Activated CD8-positive, alpha-beta memory T cell treated with anti-CD3 and anti-CD28 coated beads for 4 hours (primary cell): ENCODE measurements at places on chromosomes 12 and 14.

DNA sequence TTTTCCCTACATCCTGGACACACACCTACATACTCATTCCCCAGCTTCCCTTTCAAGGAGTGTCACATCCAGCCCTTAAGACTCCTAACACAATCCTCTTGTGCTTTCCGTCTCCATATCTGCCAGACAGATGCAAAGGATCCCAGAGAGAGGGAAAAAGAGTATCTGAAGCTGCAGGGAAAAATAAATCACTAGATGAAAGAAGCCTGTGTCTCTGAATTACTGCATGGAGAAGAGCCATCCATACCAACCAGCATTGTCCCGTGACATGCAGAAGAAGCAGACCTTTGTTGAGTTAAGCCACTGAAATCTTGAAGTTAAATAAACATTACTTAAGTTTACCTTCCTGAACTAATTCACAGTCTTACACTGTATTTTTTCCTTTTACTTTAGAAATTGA is 54.6 kb downstream of the GTF2A1 start:
- DNase-seq: no peak

DNA sequence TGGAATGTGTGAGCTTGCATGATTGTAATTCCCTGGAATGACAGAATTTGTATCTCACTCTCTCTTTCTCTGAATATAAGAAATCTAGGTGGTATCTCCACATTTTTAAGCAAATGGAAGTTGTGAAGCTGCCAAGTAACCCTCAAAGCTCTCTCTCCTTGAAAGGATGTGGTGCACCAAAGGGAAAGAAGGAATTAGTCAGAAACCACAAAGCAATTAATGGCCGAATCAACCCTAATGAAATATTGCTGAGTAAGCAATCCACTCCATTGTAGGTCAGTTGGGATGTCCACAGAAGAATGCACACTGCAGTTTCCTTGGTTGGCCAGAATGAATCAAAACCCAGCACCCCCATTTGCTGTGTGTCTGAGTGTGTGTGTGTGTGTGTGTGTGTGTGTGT is 153.5 kb downstream of the KCNA5 start:
- DNase-seq: no peak

GRCh38 chr12:70876952-70877351 is 43.6 kb downstream of the PTPRR start:
- no peak for DNase-seq

DNA sequence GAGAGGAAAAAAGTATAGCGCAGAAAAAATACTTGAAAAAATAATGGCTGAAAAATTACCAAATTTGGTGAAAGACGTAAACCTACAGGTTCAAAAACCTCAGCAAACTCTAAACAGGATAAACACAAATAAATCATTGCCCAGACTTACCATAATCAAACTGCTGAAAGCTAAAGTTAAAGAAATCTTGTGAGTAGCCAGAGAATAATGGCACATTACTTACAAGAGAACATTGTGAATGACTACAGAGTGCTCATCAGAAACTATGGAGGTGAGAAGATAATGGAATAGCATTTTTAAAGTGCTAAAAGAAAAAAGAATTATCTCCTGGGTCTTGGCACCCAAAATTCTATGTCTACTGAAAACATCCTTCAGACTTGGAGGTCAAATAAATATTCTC is 36.0 kb downstream of the ATF1 start:
- DNase-seq: no peak

GRCh38 chr12:66195242-66195641 is 6.2 kb downstream of the IRAK3 start:
- DNase-seq: no peak

DNA sequence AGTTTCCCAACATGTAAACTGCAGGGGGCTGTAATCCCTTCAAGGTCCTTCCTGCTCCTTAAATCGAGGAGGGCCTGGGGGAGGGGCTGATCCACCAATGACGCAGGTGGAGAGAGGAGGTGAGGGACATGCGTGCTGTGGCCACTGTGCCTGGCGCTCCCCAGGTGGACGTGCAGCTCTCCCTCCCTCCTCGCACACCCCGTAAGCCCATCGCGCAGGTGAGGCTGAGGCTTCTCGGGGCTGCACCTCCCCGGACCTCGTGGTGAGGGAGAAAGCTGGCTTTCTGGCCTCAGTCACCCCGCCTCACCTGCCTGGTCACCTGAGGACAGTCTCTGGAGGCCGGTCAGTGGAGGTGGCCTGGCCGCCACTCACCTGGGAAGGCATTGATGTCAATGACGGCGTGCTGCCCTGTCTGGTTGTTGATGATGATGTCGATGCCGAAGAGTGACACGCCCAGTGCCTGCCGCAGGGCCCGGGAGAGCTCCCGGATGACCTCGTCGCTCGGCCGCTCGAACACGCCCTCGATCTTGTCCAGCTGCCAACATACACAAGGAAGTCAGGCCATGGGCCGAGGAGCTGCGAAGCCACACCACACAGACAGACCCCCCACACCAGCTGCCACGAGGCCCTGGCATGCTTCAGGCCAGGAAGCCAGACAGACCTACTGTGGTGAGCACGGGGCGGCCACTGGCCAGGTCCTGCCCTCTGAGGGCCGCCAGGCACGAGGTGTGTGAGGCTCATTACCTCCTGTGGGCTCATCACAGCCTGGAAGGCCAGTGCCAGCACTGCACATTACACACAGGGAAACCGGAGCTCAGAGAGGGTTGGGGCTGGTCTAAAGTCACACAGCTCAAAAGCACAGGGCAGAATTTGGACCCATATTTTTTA is 23.3 kb downstream of the CHGA start:
- no peak for DNase-seq

- DNase-seq: no peak
These were observed 80.6 kb upstream of the STRN3 start for GRCh38 chr14:31106768-31107167.

- no peak for DNase-seq
These were observed 162.5 kb upstream of the NOS1 start for GRCh38 chr12:117523971-117524370.

GRCh38 chr12:109937371-109937770 is 37.3 kb downstream of the TCHP start:
- no peak for DNase-seq

- DNase-seq: no peak
These were observed 91.9 kb upstream of the MANSC4 start for GRCh38 chr12:27871946-27872345.

DNA sequence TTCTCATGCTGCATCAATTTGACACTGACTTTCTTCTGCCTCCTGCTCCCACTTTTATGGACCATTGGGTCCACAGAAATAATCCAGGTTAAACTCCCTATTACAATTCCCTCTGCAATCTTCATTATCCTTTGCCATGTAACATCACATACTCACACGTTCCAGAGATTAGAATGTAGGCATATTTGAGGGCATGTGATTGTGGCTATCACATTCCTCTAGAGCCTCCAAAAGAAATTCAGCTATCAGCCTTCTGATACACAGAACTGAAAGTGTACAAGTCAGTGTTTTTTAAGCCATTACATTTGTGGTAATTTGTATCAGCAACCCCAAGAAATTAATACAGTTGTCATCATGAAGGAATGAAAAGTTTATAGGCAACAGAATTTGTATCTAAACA is 892.4 kb downstream of the RPS29 start:
- no peak for DNase-seq

GRCh38 chr14:57259672-57260071 is 9.0 kb downstream of the EXOC5 start:
- no peak for DNase-seq

DNA sequence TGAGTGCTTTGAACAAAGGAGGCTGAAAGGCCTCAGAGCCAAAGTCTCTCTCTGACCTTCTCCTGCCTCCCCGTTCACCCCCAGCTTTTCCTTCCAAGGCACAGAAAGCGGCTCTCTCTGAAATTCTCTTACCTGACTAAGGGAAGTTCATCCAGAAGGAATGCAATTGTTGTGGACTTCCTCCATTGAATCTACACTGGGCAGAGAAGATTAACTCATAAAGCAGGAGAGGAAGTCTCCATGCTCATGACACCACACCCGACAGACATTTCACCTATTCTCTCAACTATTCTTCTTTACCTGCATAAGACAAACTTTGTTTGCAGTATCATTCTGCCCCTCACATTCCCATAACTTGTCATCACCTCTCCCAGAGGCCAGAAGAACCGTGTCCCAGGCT is 129.3 kb upstream of the CCDC175 start:
- no peak for DNase-seq

DNA sequence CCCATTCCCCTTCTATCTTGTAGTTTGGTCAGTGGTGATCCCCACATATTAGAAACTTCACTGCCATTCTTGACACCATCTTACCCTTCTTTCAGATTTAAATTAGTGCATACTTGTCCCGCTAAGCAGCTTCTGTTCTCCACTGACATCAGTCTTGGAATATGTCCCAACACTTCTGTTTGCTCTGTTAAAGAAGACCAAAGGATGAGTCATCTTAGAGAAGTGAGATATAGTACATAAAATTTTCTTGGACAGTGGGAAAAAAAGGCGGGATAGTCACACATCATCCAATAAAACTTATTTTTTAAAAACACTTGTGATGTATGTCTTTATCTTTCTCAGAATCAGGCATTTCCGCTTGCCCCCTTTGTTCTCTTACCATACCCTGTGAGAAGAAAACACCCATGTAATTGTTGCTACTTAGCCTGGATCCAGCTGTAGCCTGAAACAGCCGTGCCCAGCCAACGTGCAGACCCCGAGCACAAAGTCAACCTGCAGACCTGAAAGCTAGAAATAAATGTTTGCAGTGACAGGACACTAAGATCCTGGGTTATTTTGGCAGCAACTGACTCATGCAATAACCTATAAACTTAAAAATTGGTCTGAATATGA is 100.1 kb upstream of the PDE3A start:
- DNase-seq: no peak
